ENCODE measurements at places on chromosomes 12 and 14. TPM values are rescaled to one million over a fixed set of nuclear protein-coding genes. Genes with fewer than 3 reads are reported as not detected.

CCND2 gene
- 0.61 TPM for polyA plus RNA-seq

DCN gene
- polyA plus RNA-seq: not detected

AGAP2 gene
- polyA plus RNA-seq: 0.73 TPM

FBXW8 gene
- 6.2 TPM for polyA plus RNA-seq

KRT73 gene
- polyA plus RNA-seq: not detected

TAS2R8 gene
- not detected for polyA plus RNA-seq

PEX5 gene
- 17.4 TPM for polyA plus RNA-seq

POTEM gene
- polyA plus RNA-seq: not detected

NKX2-1 gene
- not detected for polyA plus RNA-seq

NDRG2 gene
- 189 TPM for polyA plus RNA-seq

PROX2 gene
- not detected for polyA plus RNA-seq

FRMD6 gene
- polyA plus RNA-seq: 2.4 TPM

HPD gene
- polyA plus RNA-seq: 195 TPM

Measured in HepG2 (cell line).